ENCODE measurements at places on chromosomes 2 and 18.

- no peak for DNase-seq
Observed at GRCh38 chr2:39394516-39394961, 42.5 kb downstream of the MAP4K3 start.

- DNase-seq: no peak
Observed at GRCh38 chr2:2898744-2899143, 478.9 kb downstream of the EIPR1 start.

DNA sequence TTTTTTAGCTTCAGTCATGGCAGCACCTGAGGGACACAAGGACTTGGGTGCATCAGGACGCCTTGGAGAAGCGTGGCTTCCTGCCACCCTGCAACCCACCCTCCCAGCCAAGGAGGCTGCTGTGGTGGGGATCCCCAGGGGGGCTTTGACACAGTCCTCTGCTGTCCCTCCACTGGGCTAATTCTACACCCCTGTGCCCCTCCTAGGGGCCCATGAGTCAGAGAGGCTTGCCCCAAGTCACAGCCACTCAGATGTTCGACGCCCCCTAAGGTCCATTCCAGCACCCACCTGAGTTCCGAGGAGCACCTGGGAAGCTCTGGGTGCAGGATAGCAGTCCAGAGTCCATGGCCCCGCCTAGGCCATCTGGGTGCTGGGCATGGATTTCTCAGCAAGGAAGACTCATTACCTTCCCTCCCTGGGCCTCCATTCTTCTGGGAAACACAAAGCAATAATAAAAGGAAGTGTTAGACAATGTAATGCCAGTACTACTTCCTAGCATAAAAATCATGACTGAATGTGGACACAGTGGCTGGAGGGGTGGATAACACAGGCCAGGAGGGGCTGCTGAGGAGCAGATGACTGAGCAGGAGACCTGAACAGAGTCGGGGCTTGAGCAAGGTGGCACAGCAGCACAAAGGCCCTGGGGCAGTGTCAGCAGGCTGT lies 3.7 kb downstream of the ALPG start:
- no peak for DNase-seq

GRCh38 chr2:15733867-15734673 lies 142.4 kb downstream of the DDX1 start:
- no peak for DNase-seq

- no peak for DNase-seq
Observed at GRCh38 chr2:48134704-48135103, 228.4 kb upstream of the FBXO11 start.

DNA sequence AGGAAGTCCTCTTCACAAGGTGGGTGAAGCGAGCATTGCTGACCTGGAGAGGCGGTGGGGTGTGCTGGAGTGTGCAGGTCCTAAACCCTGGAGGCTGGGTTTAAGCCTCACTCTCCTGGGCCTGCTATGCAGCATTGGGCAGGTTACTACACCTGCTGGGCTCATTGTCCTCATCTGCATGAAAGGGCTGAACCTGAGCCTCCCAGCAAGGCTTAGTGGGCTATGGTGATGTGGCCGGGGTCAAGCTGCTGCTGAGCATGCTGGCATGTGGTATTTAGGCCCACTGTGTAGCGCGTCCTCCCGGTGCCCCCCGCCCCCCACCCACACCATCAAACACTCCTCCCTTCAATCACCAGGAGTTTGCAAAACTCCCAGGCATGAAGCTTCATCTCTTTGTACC lies 37.3 kb downstream of the INHBB start:
- no peak for DNase-seq

GRCh38 chr2:10717628-10718027 lies 3.8 kb upstream of the ATP6V1C2 start:
- DNase-seq: no peak

DNA sequence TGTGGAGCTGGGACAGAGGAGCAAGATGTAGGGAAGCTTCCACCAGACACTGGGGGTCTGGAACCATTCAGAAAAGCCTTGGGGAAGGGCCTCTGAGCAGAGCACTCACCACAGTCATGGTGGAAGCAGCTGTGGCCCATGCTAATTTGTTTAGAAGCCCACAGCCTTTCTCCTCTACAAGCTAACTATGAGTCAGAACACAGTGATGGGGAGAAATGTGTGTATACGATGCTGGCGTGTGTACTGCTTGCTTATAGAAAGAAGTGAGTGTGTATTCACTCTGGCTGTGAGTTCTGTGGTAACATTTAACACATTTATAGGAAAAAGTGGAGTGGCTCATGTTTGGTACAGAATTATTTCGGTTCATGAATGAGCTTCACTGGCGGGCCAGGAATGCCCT lies 157.0 kb upstream of the ACAA2 start:
- DNase-seq: no peak

DNA sequence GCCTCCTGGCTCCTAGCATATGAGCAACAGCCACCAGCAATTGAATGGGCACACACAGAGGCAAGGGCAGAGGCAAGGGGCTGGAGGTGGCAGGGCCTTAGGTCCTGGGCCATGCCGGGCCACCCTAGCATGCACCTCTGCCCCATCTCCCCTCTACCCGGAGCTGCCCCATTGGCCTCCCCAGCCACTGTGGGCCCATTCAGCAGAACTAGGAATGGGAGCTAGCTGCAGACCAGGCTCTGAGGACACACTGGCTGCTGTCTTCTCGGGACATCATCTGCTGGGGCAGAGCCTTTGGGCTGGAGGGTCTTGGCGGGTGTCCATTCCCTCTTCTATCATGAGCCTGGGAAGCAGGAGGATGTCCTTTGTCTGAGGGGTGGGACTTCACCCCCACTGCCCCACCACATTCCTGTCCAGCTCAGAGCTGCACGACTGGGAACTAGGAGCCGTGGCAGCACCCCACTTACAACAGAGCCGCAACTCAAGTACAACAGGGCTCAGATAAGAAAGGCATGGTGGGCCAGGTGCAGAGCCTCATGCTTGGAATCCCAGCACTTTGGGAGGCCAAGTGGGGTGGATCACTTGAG lies 800 bp downstream of the VIL1 start:
- DNase-seq: no peak

GRCh38 chr18:23127090-23127489 lies 8.2 kb upstream of the CABLES1 start:
- DNase-seq: no peak

DNA sequence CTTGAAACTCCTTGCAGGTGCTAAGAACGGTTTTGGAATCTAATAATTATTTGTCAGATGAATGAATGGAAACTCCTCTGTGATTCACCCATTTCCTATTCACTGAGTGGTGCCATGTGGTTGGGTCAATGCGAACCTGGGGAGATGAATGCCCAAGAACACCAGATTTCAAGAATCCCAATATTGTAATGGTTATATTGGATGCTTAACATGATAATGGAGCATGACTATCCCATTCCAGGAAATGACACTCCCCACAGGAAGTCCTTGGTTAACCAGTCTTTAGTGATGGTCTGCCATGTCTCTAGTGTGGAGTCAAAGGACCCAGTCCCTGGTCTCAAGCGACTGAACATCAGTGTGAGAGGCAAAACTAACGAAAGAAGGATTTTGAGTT lies 67.9 kb upstream of the ST3GAL5 start:
- DNase-seq: no peak

DNA sequence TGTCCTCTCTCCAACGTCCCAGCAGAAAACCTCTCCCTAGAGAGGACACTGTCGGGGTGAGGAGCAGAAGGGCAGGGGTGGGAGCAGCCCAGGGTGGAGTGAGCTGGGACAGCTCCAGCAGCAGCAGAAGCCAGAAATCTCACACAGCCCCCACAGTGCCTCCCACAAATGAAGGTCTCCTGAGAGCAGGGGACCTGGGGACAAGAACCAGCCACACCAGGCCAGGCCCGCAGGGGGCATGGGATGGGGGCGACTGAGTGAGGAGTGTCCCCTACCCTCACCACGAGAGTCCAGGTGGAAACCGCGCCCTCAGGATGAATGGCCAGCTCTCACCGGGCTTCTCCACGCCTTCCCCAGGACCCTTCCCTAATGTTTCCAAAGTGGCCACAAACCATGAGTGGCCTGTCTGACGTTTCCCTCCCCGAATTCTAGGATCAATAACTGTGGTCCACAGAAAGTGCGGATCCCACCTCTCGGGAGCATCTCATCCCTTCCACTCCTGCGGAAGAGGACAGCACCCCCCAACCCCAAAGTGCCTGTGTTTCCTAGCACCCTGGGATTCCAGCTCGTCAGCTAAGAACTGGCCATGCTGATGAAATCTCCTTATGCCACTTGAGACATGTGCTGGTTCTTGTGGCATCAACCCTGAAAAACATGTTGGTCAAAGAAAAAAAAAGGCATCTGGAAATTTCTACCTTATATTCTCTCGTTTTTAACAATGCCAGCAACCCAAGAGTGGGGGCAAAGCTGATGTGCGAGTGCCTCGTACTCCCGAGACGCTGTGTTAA lies 121.1 kb downstream of the HDAC4 start:
- DNase-seq: no peak

- no peak for DNase-seq
Observed at GRCh38 chr2:112683550-112684414, 37.0 kb upstream of the NT5DC4 start.

- DNase-seq: no peak
Observed at GRCh38 chr2:19937004-19937403, 35.2 kb upstream of the TTC32 start.

DNA sequence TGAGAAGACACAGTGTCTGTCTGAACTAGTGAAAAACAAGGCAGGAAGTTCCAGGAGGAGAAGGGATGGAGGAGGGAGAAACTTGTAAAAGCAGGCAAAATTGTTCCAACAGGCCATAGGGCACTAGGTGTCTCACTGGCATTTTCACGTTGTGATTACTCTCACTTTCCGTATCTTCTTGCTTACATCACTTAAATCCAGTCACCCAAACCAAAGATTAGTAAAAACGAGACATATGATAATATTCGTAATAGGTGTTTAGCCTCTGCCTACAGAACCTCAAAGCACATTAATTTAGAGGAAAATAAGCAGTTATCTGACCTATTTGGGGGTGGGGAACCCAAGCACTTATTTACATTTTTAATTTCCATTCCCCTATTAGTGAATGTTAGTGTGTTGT lies 78.3 kb downstream of the POU3F3 start:
- DNase-seq: no peak

DNA sequence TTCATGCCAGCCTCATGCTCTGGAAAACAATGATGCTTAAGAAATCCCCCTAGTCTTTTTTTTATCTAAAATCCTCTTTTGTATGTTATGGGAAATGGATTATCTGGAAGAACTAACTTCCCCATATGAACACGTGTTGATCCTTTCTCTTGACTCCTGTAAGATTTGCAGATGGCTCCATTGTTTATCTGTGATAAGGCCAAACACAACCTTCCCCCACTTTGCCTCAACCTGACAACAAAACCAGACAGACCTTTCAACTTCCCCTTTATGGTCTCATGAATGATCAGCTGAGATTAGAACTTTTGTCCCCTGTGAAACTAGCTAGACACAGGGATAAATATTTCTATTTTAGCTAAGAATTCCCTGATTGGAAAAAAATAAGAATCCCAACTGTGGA lies 828.0 kb upstream of the CDH2 start:
- DNase-seq: no peak

DNA sequence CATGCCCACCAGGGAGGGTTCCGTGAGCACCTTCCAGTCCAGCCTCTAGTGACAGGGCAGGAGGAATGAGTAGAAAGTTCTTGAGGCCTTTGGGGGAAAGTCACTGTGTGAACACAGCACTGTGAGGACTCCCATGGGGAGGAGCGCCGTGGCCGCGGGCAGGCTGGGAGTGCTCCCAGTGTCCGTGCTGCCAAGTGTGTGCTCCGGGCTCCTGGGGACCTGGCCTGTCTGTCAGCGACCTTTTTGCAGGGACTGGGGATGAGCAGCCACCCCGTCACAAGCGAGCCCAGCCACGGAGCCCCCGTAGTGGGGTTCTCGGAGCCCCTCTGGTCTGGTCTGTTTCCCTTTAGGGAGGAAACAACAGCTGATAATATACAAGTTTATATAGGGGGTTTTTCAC lies 36.8 kb downstream of the PDIA6 start:
- no peak for DNase-seq

DNA sequence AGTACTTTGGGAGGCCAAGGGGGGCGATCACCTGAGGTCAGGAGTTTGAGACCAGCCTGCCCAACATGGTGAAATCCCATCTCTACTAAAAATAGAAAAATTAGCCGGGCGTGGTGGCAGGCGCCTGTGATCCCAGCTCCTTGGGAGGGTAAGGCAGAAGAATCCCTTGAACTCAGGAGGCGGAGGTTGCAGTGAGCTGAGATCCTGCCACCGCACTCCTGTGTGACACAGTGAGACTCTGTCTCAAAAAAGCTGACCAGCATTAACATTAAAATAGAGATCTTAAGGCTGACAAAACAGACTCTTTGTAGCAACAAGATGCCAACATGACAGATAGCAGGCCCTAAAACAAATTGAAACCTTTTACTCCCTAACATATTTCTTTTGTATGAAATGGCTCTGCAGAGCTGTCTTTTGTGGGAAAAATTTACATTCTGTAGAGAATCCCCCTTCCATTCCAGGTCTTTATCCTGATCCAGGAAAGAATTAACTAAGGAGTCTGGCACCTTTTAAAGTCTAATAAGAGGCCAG lies 213.9 kb downstream of the RAB3GAP1 start:
- no peak for DNase-seq

DNA sequence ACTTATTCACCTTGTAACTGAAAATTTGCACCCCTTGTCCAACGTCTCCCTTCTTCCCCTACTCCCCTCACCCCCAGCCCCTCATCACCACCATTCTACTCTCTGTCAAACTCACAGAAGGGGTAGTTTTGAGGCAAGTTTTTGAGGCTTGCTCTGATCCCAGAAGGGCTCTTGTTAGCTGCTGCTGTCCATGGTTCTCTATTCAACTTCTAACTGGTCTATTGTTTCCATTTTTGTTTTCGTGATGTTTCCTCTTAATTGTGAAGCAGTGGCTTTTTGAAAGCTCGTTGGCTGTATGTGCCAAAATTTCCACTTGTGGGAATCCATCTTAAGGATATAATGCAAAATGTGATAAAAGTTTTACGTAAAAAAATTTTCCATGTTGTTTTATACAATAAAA lies 92.5 kb upstream of the CRACDL start:
- no peak for DNase-seq

- no peak for DNase-seq
Observed at GRCh38 chr2:98050070-98050469, 36.9 kb upstream of the VWA3B start.

DNA sequence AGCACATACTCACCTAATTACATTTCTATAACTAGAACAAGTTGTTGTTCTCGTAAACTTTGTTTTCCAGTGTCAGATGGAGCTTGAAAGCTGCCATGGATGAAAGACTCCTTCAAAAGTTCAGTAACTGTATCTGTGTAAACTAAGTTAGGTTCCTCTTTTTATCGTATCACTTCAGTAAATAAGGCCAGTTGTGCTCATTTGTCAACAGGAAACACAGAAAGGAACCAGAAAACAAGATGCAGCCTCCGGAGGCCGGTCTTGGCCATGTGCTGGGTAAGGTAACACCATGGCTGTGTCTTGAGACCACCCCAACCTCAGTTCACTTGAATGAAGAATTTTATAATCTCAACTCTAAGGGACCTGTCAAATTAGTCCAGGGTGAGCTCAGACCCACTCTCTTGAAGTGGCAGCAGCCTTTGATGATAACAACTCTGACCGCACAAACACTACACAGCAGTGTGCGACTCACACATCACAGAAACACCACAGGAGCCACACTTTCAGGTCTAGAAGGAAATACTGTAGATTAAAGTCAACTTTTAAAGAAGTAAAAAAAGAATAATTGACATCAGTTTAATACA lies 213.8 kb downstream of the AFF3 start:
- DNase-seq: no peak

- DNase-seq: no peak
Observed at GRCh38 chr2:168798076-168798887, 4.2 kb upstream of the NOSTRIN start.
